Stimulated activated CD8-positive, alpha-beta memory T cell treated with anti-CD3 and anti-CD28 coated beads, Interleukin-4, amount 100 ng/mL, for 1 hour (primary cell): ENCODE measurements at places on chromosomes 7 and 10.

DNA sequence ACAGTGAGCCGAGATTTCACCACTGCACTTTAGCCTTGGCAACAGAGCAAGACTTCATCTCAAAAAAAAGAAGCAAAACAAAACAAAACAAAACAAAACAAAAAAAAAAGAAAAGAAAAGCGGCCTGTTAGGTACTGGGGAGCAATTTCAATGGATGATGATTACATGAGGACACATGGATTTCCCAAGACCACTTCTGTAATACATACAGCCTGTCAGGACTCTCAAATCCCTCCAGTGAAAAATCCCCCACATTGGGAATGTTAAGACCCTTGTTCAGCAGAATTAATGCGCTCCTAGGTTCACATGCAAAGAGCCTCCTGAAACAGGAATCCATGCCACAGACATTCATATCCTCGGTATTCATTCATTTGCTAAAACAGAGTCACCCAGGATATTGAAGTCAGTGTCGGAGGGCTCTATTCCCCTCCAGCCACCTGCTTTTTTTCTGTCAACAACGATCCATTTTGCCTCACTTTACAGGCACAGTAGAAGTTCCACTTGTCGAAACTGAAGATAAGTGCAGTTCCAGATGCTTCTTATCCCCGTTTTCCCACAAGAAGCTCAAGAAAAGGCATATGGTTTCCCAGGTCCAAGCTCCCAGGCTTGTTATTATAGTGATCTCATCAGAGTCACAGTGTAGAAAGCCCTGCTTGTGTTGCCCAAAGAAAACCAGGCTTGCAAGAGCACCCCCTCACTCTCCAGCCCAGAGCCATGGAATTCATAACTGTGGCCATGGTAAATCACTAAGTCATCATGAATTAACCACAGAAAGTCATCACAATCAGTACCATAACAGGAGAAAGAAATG lies 20.2 kb downstream of the SLC16A12 start:
- no peak for DNase-seq

GRCh38 chr7:93365341-93365740 lies 133.2 kb downstream of the VPS50 start:
- DNase-seq = no peak

DNA sequence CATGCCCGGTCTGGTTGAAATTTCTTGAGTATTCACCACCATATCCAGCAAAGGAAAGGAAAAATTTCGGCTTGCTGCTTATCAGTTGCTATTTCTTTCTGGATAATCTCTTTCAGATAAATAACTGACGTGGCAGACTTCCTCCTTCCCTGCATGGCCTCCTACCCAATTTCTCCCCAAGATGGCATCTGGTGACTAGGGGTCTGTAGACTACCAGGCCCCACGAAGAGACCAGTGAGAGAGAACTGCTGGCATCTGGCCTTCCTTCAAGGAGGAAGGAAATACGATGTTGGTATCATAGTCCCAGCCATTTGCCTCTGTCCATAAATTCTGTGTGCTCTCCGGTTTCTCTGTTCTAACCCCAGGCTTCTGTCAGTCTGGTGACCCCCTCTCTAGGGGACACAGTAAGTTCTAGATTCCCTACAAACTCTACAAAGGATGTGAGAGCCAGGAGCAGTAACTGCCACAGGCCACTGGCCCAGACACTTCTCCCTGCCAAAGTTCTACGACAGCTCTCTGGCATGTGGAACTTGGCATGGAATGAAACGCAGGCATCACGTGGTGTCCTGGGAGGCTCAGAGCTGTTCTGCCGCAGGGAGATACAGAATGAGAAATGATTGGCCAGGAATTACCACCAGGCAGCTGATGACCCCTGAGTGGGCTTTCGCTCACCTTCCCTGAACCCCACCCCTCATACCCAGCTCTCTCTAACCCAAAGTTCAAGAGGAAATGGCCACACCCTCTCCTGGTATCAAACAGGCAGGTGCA lies 30.0 kb upstream of the MSRB2 start:
- DNase-seq = no peak

DNA sequence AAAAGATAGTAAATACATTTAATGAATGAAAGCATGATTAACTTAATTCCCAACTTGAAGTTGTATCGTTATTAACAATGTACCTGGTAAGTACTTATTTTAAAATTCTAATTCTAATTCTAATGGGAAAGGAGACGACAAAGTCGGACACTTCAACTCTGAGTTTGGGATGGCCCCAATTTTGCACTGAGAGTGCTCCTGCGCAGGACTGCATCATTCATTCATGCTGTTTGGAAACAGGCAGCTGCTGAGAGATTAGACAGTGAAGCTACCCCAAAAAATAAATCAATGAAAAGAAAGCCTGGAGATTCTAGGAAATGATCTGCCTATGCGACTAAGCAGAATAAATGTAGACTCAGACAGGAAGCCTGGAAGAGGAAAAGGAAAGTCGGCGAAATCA lies 141.7 kb upstream of the VKORC1L1 start:
- no peak for DNase-seq

GRCh38 chr10:61471491-61471890 lies 18.3 kb upstream of the TMEM26 start:
- DNase-seq = no peak

DNA sequence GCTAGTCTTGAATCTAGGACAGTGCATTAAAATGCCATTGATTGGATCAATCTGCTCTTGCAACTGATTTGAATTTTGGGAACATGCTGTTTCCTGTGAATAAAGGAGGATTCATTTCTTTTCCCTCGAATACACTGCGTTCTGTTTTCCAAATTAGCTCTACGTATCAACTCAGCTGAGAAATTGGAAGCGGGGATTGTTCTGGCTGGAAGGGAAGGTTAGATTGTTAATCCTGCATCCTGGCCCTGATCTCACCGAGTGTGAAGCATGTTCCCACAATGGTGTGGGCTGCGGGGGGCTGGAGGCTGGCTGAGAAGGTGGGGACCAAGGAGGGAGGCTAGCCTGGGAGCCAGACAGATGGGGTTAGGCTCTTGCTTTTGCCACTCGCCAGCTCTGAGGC lies 17.6 kb downstream of the HTRA1 start:
- DNase-seq = no peak

- DNase-seq = no peak
Measured at GRCh38 chr7:55019691-55020465, 1.1 kb downstream of the EGFR start.
